ENCODE measurements at places on chromosomes 16 and 17.

- no peak for DNase-seq
Measured at GRCh38 chr17:3596804-3597464, 12.3 kb downstream of the TRPV1 start.

- DNase-seq: no peak
Measured at GRCh38 chr16:77330332-77331042, 104.3 kb downstream of the ADAMTS18 start.

- no peak for DNase-seq
Measured at GRCh38 chr16:6362321-6362720, 970.3 kb upstream of the RBFOX1 start.

DNA sequence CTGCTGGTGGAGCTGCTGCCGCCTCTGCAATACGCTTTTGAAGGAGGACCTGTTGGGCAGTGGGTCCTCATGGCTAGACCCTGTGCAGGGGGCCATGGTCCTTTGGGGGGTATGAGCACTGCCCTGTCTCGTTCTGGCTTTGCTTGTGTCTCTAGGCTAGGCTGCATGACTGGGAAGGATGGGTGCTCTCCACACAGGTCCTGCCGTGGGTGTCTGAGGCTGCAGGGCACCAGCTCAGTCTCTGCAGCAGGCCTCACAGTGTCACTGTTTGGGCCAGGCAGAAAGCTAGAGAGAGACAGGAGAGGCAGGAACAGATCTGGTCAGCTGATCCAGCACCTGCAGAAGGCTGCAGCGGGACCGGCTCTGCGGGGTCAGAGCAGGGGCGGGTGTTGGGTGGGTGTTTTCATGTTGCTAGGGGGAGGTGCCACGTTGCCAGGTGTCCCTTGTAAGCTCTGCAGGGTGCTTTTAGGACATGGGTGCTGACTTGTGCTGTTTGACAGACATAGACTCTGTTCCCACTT, 111.4 kb downstream of the SNX29 start:
- DNase-seq: no peak

DNA sequence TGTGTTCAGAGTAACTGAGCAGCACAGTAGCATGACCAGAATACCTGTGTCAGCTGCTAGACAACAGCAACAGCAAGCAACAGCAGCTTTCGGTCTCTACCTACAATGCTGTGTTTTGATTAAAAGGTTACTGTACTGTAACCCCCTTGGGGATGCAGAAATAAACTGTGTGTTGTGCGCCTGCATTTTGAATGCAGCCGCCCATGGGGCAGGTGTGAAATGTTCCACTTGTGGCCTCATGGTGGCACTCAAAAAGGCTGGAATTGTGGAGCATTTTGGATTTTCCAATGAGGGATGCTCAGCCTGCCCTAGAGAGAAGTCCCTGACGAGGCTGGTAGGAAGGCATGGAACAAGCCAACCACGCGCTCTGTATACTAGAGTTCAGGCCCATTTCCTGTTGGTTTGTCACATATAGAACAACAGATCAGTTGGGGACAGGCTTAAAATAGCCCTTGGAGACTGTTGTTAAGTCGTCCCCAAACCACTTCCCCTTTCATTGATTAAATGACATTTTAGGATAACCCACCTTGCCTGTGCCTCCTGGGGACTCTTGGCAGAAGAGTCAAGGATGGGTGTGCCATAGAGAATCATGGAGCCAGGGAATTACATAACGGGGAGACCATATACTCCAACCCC, 27.1 kb downstream of the SCPEP1 start:
- DNase-seq: no peak

GRCh38 chr17:76036497-76037261, 9.6 kb upstream of the EVPL start:
- no peak for DNase-seq

DNA sequence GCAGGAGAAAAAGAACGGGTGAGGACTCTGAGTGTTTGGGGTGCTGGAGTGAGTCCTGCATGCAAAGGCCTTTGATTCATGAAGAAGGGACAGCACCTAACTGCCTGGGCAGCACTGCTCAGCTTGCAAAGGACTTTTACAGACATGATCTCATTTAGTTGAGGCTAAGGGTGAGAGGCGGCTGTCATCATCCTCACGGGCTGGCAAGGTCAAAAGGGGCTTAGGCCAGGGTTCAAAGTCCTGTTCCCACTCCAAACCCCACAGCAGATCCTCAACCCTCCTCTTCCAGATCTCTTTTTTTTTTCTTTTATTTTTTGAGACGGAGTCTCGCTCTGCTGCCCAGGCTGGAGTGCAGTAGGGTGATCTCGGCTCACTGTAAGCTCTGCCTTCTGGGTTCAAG, 4.8 kb downstream of the RHBDF2 start:
- no peak for DNase-seq

- DNase-seq: peak; percentile 36
Measured at GRCh38 chr17:9768381-9768934, 22.9 kb downstream of the DHRS7C start.

DNA sequence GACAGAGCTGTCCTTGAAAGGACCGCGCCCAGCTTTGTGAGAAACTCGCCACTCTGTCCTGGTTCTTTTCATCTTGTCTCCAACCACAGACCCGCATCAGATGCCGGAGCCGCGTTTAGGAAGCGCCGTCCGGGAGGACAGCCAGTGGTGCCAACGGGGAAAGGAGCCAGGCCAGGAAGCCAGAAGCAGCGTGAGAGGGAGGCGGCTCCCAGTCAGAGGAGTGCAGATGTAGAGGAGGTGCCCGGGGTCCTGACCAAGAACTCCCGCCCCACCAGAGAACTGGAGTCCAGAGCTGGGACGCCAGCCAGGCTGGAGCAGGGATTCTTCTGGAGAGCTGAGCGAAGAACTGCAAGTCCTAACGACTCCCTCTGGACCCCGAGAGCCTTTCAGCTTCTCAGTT, 49.3 kb upstream of the TNRC6C start:
- no peak for DNase-seq

DNA sequence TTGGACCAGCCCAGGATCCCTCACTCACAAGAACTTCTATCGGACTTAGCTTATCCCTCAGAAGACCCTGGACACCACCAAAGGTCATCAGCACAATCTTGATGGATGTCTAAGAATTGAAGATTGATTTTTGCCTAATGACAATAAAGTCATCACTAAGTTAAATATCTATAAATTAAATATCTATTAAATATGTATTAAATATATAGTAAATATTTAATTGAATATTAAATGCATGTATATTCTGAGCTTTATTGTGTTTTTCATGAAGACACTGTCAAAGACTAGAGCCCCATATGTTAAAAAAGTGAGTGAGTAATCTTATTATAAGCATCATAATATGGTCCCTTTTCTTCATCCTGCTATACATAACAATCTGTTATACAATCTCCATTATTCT, 751.1 kb downstream of the KCNJ2 start:
- DNase-seq: no peak

DNA sequence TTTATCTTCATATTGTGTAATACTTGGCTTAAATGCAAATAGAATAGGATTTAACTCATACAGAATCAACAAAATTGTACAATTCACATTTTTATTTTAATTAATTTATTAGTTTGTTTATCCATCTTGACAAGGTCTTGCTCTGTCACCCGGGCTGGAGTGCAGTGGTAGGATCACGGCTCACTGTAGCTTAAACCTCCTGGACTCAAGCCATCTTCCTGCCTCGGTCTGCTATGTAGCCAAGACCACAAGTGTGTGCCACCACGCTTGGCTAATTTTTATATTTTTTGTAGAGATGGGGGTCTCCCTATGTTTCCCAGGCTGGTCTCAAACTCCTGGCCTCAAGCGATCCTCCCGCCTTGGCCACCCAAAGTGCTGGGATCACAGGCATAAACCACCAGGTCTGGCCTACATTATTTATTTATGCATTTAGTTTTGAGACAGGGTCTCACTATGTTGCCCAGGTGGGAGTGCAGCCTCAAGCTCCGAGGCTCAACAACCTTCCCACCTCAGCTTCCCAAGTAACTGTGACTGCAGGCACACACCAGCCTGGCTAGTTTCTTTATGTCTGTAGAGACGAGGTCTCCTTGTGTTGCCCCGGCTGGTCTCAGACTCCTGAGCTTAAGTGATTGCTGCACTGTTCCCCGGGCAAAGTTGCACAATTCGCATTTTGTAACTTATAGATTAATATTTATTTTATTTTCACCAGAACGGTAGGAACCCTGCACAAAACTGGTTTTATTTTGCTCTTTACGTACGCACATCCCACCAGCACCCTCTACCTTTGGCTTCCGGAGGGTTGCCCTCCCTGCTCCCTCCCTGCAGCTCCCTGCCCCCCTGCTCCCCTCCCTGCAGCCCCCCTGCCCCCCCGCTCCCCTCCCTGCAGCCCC, 4.9 kb downstream of the DPEP1 start:
- no peak for DNase-seq

- DNase-seq: no peak
Measured at GRCh38 chr17:5282642-5283217, 646 bp downstream of the RABEP1 start.

DNA sequence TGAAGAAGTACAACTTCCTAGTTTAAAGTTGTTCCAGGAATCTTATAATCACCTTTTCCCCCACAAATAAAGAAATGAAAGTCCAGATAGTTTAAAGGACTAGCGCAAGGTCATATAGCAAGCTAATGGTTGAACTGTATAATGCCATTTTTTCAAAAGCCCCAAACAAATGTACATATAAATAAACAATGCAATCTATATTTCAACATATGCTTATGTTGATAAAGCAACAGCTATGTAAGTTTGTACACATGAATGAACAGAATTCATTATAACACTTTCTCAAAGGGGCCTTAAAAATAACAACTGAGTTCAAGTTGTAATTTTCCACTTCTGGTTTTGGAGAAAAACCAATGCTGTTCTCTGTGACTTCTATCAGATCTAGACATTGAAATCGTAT, 1628.6 kb downstream of the CDH8 start:
- DNase-seq: no peak

GRCh38 chr17:39927101-39927928, at the start of the genes LRRC3C and ORMDL3:
Gene LRRC3C (plus strand): TSS chr17:39927732. CDS start chr17:39941524, 13,792 bp downstream.
Gene ORMDL3 (minus strand): TSS chr17:39927601. CDS start chr17:39924203, 3,398 bp downstream.
- peak; percentile 75 for DNase-seq

DNA sequence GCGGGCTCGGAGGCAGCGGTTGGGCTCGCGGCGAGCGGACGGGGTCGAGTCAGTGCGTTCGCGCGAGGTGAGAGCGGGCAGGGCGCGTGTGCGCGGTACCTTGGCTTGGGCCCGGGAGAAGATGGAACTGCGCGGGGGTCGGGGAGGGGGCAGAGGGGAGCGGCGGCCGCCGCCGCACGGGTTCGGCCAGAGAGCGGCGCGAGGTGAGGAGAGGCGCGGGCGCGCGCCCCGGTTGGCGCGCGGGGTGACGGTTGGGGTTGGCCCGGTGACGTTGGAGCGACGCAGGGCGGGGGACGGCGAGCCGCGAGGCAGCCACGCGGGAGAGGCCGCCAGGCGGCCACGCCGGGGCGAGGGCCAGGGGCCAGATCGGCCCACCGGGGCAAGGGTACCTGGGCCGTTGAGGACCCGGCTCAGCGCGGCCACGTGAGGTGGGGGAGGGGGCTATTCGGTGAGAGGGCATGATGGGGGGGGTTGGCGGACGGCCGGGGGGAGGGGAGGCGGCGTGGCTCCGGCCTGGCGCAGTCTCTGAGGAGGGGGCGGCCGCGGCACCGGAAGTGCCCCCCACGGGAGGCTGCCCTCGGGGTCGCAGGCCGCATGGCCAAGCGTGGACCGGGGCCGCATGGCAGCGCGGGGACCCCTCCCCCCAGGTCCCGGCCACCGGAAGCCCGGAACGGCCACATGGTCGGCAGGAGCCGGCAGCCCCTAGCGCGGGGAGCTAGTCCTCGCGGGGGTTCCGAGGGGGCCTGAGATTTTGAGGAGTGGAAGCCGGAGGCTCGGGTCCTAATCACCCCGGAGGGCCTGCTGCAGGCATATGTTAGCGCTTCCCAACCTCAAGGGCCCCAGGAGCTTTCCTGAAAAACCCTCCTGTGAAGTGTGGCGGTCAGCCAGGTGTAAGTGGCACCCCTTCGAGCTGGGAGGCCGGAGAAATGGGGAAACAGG, 527 bp downstream of the EIF5A start:
- DNase-seq: no peak
